ENCODE measurements at places on chromosomes 6 and 20.

GRCh38 chr6:2957696-2958330 is 13.6 kb downstream of the SERPINB6 start:
- DNase-seq = no peak

- DNase-seq = no peak
Observed at GRCh38 chr6:3808759-3809514, 40.2 kb upstream of the FAM50B start.

DNA sequence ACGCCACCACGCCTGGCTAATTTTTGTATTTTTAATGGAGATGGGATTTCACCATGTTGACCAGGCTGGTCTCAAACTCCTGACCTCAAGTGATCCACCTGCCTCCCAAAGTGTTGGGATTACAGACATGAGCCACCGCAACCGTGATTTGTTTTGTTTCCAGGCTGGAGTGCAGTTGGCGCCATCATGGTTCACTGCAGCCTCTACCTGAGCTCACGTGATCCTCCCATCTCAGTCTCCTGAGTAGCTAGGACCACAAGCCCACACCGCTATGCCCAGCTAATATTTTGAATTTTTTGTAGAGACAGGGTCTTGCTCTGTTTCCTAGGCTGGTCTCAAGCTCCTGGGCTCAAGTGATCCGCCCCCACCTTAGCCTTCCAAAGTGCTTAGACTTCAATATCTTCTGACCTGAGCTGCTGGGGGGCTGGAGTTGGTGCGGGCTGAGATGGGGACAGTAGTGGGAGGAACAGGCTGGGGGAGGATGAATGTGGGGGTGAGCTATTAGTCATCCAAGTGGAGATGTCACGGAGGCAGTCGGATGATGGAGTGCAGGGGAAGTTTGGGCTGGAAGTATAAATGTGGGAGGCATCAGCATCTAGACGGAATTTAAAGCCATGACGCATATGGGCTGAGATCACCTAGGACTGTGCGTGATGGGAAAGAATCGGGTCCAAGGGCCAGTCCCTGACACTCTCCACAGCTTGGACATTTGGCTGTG is 23.1 kb upstream of the ZMYND8 start:
- DNase-seq = no peak

- no peak for DNase-seq
Observed at GRCh38 chr6:149500096-149500495, 15.3 kb upstream of the ZC3H12D start.

DNA sequence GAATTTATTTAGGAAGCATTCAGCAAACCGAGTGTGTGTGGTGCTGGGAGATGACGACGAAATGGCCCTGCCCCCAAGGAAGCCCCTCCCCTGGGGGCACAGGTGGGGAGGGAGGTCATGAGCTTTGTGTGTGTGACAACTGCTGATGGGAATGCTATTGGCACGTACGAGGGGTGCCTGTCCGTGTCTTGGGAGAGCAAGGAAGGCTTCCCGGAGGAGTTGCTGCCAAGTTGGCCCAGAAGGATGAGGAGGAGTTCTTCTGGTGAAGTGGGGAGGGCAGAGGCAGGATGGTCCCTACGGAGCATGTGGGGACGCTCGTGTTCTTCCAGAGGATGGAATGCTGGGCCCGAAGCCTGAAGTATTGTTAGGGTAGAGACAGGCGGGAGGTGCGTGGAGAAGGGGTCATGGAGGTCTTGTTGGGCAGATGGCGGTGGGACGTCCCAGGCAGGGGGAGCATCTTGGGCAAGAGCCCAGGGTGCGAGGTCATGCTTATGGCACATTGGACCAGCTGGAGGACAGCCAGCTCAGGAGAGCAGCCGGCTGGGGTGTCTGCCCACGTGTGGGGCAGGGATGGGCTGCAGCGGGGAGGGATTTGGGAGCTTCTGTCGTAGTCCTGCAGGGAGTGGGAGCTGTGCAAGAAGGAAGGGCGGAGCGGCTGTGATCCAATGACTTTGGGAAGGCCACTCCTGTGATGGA is 46.1 kb downstream of the SYNJ2 start:
- no peak for DNase-seq

- no peak for DNase-seq
Observed at GRCh38 chr20:56835829-56836550, 206.9 kb downstream of the TFAP2C start.

Measured in SHP77 treated with DMSO at 0.1 percent for 48 hours (cell line).